ENCODE measurements at places on chromosomes 2 and 18. TPM values are rescaled to one million over a fixed set of nuclear protein-coding genes. Genes with fewer than 3 reads are reported as not detected.

- H3K27ac ChIP-seq: no peak overlapping the region
- no peaks in the 10 kb centered on the region for H3K36me3 ChIP-seq
- no peaks in the 10 kb centered on the region for H3K27me3 ChIP-seq
- H3K4me3 ChIP-seq: peak overlapping the region; percentile 75
- no peak for DNase-seq
Observed at GRCh38 chr18:21742315-21742687, 1.7 kb downstream of the MIB1 start.

- DNase-seq: no peak
- H3K4me3 ChIP-seq: no peak overlapping the region
- H3K27me3 ChIP-seq: no peaks in the 10 kb centered on the region
Observed at GRCh38 chr2:11286749-11287148, 57.7 kb downstream of the ROCK2 start.

The SCN7A gene
- total RNA-seq: 263 TPM

- DNase-seq: no peak
- no peaks in the 10 kb centered on the region for H3K27me3 ChIP-seq
- H3K36me3 ChIP-seq: no peaks in the 10 kb centered on the region
- H3K4me1 ChIP-seq: peaks cover 85% of the 10 kb centered on the region
Observed at GRCh38 chr2:159086342-159086741, 117.9 kb downstream of the TANC1 start.

The KCNF1 gene
- total RNA-seq: not detected

DNA sequence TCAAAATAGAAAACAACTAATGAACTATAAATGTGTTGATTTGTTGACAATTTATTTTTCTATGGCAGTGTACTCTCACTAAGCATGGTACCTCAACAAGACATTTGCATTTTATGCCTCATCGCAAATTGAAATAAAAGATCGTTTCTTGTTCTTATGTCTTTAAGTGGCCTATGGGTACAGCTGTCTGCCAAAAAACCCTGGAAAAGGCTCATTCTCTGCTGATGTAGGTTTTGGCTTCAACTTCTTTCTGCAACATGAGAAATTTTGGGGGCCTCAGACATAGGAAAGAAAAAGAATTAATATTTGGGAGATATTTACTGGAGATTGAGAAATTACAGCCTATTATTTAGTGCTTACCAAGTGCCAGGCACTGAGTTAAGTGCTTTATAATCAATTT, 205.1 kb upstream of the DPP10 start:
- no peaks in the 10 kb centered on the region for H3K4me1 ChIP-seq
- H3K36me3 ChIP-seq: no peaks in the 10 kb centered on the region
- H3K27me3 ChIP-seq: no peaks in the 10 kb centered on the region
- no peak overlapping the region for H3K4me3 ChIP-seq
- H3K27ac ChIP-seq: no peak overlapping the region
- DNase-seq: no peak

The LYPD6B gene
- not detected for total RNA-seq

The NHEJ1 gene
- total RNA-seq: 12.9 TPM
